ENCODE measurements at places on chromosomes 5 and 9. TPM values are rescaled to one million over a fixed set of nuclear protein-coding genes. Genes with fewer than 3 reads are reported as not detected.

Gene NLN
- total RNA-seq, result 32.0 TPM

Gene MYMK
- 1.1 TPM for total RNA-seq

Gene ATP6V1G1
- 128 TPM for total RNA-seq

Gene ARL10
- 5.7 TPM for total RNA-seq

All from SJCRH30 (cell line).